ENCODE measurements at places on chromosomes 12 and 14.

GRCh38 chr12:8667270-8667669 is 4.6 kb upstream of the MFAP5 start:
- DNase-seq, result no peak

DNA sequence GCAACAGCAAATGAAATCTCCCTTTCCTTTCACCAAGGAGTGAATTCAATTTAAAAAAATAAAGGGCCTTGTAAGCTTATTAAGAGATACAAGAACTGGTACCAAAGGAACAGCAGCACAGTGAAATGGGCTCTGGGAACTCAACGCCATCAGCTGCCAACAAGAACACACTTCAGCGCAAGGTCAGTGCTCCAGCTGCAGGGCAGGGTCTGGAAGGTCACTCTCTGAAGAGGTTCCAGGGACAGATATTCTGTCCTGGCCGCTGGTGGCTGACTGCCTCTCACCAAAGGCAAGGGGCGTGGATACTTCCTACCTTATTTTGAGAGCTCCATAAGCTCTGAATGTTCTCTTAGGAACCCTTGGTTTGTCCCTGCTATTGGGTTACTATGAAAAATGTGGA is 186.6 kb downstream of the CALM1 start:
- no peak for DNase-seq

- no peak for DNase-seq
These were observed 57.6 kb downstream of the POLR3B start for GRCh38 chr12:106415134-106415533.

GRCh38 chr12:93977081-93977480 is 171.3 kb upstream of the PLXNC1 start:
- no peak for DNase-seq

DNA sequence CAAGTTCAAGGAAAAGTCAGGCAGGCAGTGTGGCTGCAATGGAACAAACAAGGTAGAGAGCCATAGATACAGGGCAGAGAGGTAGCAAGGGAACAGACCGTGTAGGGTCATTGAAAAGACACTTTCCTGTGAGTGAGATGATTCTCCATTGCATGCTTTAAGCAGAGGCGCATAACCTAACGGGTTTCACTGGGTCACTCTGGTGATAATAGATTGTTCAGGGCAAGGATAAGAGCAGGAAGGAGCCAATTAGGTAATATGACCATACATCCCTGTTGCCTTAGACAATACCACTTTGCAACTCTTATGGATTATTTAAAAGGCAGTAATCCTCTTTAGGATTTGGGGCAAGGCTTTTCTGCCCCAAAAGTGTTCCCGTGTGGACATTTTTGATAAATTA is 214.1 kb downstream of the PTPRO start:
- no peak for DNase-seq

DNA sequence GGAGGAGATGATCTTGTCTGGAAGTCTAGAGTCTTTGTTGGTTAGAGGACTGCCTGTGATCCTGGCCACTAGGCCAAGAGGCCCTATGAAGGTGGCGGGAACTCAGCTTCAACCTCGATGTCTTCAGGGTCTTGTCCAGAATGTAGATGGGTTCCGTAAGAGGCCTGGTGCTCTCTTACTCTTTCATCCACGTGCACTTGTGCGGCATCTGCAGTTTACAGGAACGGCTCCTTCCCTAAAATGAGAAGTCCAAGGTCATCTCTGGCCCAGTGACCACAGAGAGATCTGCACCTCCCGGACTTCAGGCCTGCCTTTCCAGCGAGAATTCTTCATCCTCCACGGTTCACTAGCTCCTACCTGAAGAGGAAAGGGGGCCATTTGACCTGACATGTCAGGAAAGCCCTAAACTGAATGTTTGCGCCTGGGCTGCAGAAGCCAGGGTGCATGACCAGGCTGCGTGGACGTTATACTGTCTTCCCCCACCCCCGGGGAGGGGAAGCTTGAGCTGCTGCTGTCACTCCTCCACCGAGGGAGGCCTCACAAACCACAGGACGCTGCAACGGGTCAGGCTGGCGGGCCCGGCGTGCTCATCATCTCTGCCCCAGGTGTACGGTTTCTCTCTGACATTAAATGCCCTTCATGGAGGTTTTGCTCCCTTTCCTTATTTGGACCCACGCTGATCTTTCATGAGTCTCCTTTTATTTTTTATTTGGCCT is 17.7 kb downstream of the WNT5B start:
- DNase-seq, result no peak

- no peak for DNase-seq
These were observed 461.2 kb downstream of the TMEM121 start for GRCh38 chr14:105987563-105987962.

- DNase-seq, result no peak
These were observed 3.6 kb downstream of the TNFAIP2 start for GRCh38 chr14:103126873-103127304.

DNA sequence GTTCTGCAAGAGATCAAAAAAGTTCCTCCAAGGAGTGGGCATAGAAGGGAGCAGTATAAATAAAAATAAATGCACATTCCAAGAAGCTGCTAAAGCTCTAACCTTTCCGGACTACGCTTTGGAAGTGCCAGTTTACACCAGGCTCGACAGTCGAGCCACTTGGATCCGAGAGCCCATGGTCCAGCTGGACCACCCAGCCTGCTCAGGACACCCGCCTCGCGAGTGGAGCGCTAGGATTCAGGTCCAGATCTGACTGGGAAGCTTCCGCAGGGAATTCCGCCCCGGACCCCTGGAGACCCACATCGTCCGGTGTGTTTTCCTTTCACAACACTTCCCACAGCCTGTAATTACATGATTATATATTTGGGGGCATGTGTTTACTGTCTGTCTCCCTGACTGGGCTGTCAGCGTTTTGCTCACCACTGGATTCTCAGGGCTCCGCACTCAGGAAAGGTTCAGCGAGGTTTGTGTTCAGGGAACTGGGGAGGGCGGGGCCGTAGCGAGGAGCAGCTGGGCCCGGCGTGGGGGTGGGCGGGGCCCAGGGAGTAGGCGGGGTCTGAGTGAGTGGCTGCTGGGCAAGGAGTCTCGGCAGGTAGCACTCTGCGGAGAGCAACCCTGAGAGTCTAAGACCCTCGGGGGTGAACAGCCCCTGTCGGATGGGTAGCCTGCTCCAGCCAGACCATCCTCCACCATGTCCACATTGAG is 52.3 kb upstream of the TMEM263 start:
- peak; percentile 12 for DNase-seq

- DNase-seq, result no peak
These were observed 720.8 kb upstream of the FLRT2 start for GRCh38 chr14:84809158-84809557.

- no peak for DNase-seq
These were observed 9.5 kb downstream of the CLIP1 start for GRCh38 chr12:122412851-122413433.

GRCh38 chr14:45678163-45678562 is 425.2 kb upstream of the MIS18BP1 start:
- DNase-seq, result no peak

GRCh38 chr14:51554339-51554920 is 97.3 kb upstream of the FRMD6 start:
- DNase-seq, result no peak

DNA sequence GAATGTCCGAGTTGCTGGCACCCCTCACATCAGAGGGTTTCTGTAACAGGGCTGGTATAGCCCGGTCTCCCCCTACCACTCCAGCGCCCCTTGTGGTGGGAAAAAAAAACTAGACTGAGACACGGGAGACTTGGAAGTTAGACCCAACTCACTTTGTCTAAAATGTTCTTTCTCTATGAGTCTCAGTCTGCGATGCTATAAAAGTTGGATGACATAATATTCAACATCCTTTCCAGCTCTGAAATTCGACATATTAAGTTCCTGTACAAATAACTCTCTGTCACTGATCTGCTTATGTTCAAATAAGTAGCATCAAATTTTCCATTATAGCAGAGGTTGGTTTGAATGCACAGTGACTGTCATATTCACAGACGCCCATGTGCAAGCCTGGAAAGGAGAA is 25.7 kb upstream of the TC2N start:
- no peak for DNase-seq

GRCh38 chr12:76272287-76272686 is 75.9 kb downstream of the BBS10 start:
- DNase-seq, result no peak

GRCh38 chr14:99201351-99202073 is 70.5 kb downstream of the BCL11B start:
- DNase-seq, result no peak

DNA sequence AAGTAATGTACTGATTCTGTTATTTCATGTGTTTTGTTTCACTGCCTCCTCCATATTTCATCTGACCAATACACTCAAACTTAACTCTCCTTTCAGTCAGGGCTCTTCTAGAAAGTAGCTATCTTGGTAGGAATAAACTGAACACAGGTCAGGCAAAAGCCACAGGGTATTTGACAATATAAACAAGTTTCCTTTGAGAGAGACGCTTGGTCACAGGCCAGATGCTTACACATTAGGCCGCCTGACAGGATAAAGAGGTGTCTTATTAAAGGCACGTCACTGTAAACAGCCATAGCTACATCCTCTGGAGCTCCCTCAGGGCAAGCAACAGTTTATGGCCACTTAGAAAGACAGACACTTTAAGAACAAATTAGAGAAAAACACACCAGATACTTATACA is 607.5 kb downstream of the SLC6A15 start:
- no peak for DNase-seq

GRCh38 chr14:28758253-28758884 is 8.2 kb upstream of the FOXG1 start:
- no peak for DNase-seq

DNA sequence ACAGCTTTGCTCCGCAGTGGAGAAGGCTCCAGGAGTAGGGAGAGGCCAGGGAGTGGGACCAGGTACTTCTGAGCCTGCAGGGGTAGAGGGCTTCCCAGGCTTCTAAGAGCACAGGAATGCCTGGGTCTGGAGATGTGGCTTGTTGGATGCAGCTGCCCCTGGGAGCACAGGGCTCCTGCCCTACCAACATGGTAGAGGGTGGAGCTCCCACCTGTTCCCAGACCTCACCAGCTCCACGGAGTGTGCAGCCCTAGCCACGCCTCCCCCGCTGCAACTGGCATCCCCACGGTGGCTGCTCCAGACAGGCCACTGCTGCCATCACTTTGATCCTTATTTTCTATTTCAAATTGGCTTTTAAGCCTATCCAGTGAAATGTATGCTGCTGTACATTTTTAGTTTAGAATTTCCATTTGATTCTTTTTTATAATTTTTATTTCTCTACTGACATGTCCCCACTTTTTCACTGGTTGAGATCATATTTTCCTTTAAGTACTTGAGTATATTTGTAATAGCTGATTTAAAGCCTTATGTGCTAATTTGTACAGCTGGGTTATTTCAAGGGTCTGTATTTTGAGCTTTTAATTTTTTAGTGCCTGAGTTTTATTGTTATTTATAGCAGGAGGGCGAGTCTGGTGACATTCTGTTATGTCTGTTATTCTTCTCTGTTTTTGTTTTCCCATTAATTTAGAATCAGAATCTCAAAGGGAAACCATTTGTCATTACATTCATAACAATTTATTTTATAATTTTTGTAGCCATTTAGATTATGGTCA is 78.0 kb downstream of the DERA start:
- DNase-seq, result no peak

- DNase-seq, result no peak
These were observed 17.8 kb upstream of the SALL2 start for GRCh38 chr14:21543963-21544362.

DNA sequence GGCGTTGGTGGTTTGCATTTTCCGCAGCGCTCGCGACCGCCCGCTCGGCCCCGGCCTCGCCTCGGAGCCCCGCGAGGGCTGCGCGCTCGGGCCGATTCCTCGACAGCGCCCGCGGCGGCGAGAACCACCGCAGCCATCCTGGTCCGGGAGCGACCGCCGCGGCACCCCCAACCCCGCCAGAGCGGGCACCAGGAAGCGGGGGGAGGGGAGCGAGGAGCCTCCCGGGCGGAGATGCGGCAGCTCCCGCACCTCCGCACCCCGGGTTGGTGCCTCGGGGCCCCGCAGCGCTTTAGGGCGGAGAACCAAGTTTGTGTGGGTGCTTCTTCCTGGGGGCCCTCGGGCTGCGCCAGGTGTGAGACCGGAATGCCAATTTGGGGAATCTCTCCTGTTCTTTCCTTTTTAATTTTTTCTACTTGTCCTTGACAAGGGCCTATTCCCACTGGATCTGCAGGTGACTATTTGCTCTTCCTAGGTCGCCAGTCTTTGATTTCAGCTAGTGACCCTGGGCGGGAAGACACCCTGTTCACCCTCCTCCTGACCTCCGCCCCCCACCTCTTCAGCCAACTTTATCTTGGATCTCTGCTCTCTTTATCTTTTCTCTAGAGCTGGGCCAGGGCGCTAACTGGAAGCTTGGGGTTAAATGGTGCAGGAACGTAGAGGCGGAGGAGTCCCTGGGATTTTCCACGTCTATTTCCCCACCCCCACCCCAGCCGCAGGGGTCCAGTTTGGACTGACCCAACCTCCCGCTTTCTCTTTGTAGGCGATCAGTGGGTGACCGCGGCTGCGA is at the start of gene SOCS2:
Gene SOCS2 (plus strand): TSS at position 751 of the 787 bp plus-strand sequence. CDS start 223 bp downstream, outside the sequence.
- no peak for DNase-seq

GRCh38 chr14:98259881-98260280 is 1012.1 kb downstream of the BCL11B start:
- DNase-seq, result no peak

DNA sequence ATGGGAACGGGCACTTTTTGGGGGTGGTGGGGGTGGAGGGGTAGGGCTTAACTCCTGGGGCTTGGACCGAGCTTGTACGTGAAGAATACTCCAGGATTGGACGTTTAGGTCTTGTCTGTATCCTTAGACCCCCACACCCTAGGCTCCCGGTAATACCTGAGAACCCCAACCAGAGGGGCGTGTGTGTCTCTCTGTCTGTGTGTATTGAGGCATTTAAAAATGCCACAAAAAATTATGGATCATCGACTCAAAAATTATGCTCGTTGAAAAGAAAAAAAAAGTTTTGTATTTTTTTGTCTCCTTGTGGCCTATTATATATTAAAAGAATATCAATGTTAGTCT is 459 bp downstream of the PPFIBP1 start:
- DNase-seq, result no peak

GRCh38 chr14:51023964-51024363 is 70.9 kb downstream of the TRIM9 start:
- DNase-seq, result no peak

DNA sequence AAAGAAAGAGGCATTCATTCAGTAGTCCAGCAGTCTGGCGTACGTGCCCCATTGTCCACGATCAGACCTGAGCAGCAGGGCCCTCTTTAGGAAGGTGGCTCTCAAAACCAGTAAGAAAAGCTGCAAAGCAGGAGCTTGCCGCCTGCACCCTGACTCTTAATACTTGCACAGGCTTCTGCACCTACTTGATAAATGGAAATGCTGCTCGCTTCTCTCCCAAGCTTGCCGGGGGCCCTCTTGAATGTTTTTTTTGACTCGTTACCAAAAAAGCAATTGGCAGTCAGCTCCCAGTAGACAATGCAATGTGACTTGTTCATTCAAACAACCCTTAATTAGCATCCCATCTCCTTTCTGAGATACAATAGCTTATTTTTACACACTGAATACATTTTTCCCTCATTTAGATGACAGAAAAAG is 27.2 kb upstream of the PTPRB start:
- DNase-seq, result no peak

GRCh38 chr12:39814626-39815025 is 195.0 kb upstream of the ABCD2 start:
- DNase-seq, result no peak
